WTC11 (cell line): ENCODE measurements at places on chromosomes 6 and 20.
A peak's percentile ranks its signal among the peaks of the same experiment; 100 is the strongest.

GRCh38 chr20:723756-724155 is 44.5 kb downstream of the SLC52A3 start:
- peak; percentile 40 for DNase-seq

- DNase-seq, result no peak
Measured at GRCh38 chr6:169289257-169289618, 35.6 kb upstream of the THBS2 start.

GRCh38 chr6:132750455-132751248 is 7.1 kb downstream of the VNN2 start:
- no peak for DNase-seq

DNA sequence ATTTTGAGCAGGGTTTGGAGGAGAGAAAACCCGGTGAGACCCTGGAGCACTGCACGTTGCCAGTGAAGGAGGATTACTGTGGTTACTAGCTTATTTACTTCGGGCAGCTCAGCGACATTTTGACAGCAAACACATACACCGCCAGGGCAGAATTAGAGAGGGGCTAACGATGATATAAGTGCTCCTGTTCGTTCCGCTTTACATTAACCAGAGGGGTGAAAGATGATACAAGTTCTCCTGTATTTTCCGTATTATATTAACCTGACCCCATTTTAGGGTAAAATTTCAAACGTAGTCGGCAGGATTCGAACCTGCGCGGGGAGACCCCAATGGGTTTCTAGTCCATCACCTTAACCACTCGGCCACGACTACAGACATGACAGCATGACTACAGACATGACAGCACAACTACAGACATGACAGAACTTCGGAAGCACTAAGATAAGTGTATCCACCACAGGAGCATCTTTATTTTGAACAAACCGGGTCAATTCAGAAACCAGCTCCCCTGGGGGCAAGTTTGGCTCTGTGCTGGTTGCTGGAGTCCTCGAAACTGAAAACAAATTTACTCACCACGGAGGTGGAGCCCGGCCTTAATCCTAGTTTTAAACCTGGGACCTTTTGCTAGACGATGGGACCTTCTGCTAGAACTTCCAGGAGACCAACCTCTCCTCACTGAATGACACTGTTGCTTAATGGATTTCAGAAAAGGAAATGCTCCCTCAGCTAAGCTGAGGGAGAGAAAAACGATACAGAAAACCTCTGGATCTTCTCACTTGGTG is 80.4 kb upstream of the ZNF184 start:
- peak; percentile 76 for DNase-seq

- DNase-seq, result no peak
Measured at GRCh38 chr6:137637121-137637520, 142.9 kb upstream of the OLIG3 start.

GRCh38 chr20:44030394-44030793 is 115.7 kb downstream of the TOX2 start:
- no peak for DNase-seq

- DNase-seq, result no peak
Measured at GRCh38 chr20:9147547-9148024, 78.7 kb downstream of the PLCB4 start.
